ENCODE measurements at places on chromosomes 12 and 14.

GRCh38 chr12:11651381-11651780 is 1.9 kb downstream of the ETV6 start:
- DNase-seq, result no peak

GRCh38 chr12:6934110-6934509 is 6.4 kb downstream of the ATN1 start:
- DNase-seq, result no peak

GRCh38 chr14:33793398-33794110 is 157.3 kb downstream of the EGLN3 start:
- no peak for DNase-seq

- DNase-seq, result no peak
Observed at GRCh38 chr12:31742891-31743290, 14.1 kb upstream of the AMN1 start.

GRCh38 chr12:128267651-128268378 is 845 bp downstream of the TMEM132C start:
- DNase-seq, result no peak
